Stomach (tissue), 19 donors: ENCODE measurements at places on chromosomes 7 and 10. TPM values are rescaled to one million over a fixed set of nuclear protein-coding genes. Genes with fewer than 3 reads are reported as not detected.

SFR1 gene
- 13.1 TPM for polyA plus RNA-seq

AKR1B1 gene
- polyA plus RNA-seq = 25.8 TPM

GBX1 gene
- polyA plus RNA-seq = not detected

FZD8 gene
- polyA plus RNA-seq = 0.92 TPM

AVPI1 gene
- 38.2 TPM for polyA plus RNA-seq

UBTD1 gene
- polyA plus RNA-seq = 9.3 TPM

GHRHR gene
- polyA plus RNA-seq = 0.33 TPM

CFAP58 gene
- polyA plus RNA-seq = 0.20 TPM

PRPS1L1 gene
- polyA plus RNA-seq = not detected

SYT15B gene
- 0.31 TPM for polyA plus RNA-seq

INA gene
- 1.4 TPM for polyA plus RNA-seq

NUTM2B gene
- polyA plus RNA-seq = not detected

BAMBI gene
- polyA plus RNA-seq = 1.5 TPM

ZNF736 gene
- 3.0 TPM for polyA plus RNA-seq

SPDYE1 gene
- not detected for polyA plus RNA-seq

COL28A1 gene
- 2.5 TPM for polyA plus RNA-seq

CALN1 gene
- polyA plus RNA-seq = under 0.01 TPM

HOXA2 gene
- 1.1 TPM for polyA plus RNA-seq

WBP1L gene
- polyA plus RNA-seq = 27.5 TPM

PPP1R17 gene
- polyA plus RNA-seq = not detected

PRXL2A gene
- 36.3 TPM for polyA plus RNA-seq

SPACDR gene
- polyA plus RNA-seq = 0.65 TPM

HECTD2 gene
- 2.1 TPM for polyA plus RNA-seq

PLEKHS1 gene
- 1.1 TPM for polyA plus RNA-seq

OLAH gene
- 0.53 TPM for polyA plus RNA-seq

CFAP70 gene
- polyA plus RNA-seq = 0.31 TPM

NPSR1 gene
- not detected for polyA plus RNA-seq

SLC29A4 gene
- 3.7 TPM for polyA plus RNA-seq

SNX10 gene
- polyA plus RNA-seq = 2.2 TPM

PTPN20 gene
- 0.37 TPM for polyA plus RNA-seq

LHFPL3 gene
- polyA plus RNA-seq = not detected

GATAD1 gene
- 11.5 TPM for polyA plus RNA-seq

TYW1B gene
- 2.0 TPM for polyA plus RNA-seq

LRIT1 gene
- polyA plus RNA-seq = not detected

OR9A2 gene
- not detected for polyA plus RNA-seq

ARID5B gene
- 5.4 TPM for polyA plus RNA-seq

TRIM8 gene
- polyA plus RNA-seq = 45.6 TPM

CELF2 gene
- 3.9 TPM for polyA plus RNA-seq

ELN gene
- 57.6 TPM for polyA plus RNA-seq

ERVW-1 gene
- not detected for polyA plus RNA-seq

NPC1L1 gene
- polyA plus RNA-seq = not detected

PCLO gene
- polyA plus RNA-seq = 0.31 TPM

OR6V1 gene
- not detected for polyA plus RNA-seq

VPS41 gene
- polyA plus RNA-seq = 11.0 TPM

HEPACAM2 gene
- 1.2 TPM for polyA plus RNA-seq

DRGX gene
- polyA plus RNA-seq = not detected

CD36 gene
- 28.6 TPM for polyA plus RNA-seq

BTBD16 gene
- polyA plus RNA-seq = 0.40 TPM

CHCHD3 gene
- polyA plus RNA-seq = 40.3 TPM

NRCAM gene
- 2.3 TPM for polyA plus RNA-seq

CALHM3 gene
- polyA plus RNA-seq = not detected

AGR3 gene
- 70.4 TPM for polyA plus RNA-seq

ANXA8L1 gene
- not detected for polyA plus RNA-seq

FAM170B gene
- polyA plus RNA-seq = not detected

HOXA4 gene
- 17.0 TPM for polyA plus RNA-seq

MKLN1 gene
- 11.5 TPM for polyA plus RNA-seq
